Immature natural killer cell (primary cell): ENCODE measurements at places on chromosomes 12 and 14.

DNA sequence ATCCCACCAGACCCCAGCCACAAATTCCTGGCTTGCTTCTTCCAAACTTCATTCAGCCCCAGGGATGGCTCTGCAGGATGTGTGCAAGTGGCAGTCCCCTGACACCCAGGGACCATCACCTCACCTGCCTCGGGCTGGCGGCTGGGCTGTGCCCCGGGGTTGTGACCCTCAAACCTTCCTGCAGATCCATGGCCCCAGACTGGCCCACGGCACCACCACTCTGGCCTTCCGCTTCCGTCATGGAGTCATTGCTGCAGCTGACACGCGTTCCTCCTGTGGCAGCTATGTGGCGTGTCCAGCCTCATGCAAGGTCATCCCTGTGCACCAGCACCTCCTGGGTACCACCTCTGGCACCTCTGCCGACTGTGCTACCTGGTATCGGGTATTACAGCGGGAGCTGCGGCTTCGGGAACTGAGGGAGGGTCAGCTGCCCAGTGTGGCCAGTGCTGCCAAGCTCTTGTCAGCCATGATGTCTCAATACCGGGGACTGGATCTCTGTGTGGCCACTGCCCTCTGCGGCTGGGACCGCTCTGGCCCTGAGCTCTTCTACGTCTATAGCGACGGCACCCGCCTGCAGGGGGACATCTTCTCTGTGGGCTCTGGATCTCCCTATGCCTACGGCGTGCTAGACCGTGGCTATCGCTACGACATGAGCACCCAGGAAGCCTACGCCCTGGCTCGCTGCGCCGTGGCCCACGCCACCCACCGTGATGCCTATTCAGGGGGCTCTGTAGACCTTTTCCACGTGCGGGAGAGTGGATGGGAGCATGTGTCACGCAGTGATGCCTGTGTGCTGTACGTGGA, at the start of gene PSMB11:
TSS of gene PSMB11 (plus strand) at position 51 of the 804 bp plus-strand sequence. CDS start at position 65, 14 bp downstream.
- DNase-seq, result no peak

DNA sequence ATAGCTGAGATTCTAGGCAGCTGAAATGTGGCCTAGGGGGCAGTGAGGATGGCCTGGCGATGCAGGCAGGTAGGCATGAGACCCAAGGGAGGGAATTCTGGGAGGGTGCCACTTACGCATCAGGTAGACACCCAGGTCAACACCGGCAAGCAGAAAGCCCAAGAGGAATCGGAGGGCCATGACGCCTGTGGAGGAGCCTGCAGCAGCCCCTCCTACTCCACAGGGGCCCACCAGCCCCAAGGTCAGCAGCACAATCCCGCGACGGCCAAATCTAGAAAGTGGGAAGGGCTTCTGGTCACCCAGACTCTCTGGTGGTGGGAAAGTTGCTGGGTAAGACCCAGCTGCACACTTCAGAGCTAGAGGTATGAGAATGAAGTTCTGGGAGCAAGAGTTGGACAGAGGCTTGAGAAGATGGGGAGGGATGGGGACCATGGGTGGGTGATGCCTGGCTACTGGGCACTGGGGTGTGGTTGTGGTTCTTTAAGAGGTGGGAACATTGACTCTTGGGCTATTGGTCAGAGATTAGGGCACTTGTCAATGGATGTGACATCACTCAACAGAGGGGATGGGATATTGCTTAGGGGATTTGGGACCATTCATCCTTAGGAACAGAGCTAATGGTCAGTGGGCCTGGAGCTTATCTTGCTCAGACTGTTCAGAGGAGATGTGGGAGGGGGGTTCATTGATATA, 3.4 kb downstream of the SLC22A17 start:
- no peak for DNase-seq

DNA sequence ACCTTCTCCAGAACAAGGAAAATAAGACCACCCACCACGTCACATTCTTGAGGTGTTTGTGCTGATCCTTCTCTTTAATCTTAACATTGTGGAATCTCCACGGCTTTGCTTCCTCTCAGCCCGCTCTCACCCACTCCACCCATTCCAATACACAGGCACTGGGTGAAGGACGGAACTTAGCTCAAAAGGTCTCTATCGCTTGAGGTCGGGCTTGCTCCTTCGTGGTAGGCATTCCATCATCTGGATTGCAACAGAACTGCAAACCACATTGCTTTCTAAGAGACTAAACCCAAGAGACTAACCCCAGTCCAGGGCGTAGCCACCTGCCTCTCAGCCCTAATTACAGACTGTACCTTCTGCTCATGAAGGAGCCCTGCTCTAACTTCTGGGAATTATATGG, 24.0 kb upstream of the MDM2 start:
- no peak for DNase-seq

- no peak for DNase-seq
These were observed 43.6 kb downstream of the IRF2BPL start for GRCh38 chr14:76984787-76985375.

GRCh38 chr12:41142376-41142775, 45.7 kb upstream of the PDZRN4 start:
- DNase-seq, result no peak

DNA sequence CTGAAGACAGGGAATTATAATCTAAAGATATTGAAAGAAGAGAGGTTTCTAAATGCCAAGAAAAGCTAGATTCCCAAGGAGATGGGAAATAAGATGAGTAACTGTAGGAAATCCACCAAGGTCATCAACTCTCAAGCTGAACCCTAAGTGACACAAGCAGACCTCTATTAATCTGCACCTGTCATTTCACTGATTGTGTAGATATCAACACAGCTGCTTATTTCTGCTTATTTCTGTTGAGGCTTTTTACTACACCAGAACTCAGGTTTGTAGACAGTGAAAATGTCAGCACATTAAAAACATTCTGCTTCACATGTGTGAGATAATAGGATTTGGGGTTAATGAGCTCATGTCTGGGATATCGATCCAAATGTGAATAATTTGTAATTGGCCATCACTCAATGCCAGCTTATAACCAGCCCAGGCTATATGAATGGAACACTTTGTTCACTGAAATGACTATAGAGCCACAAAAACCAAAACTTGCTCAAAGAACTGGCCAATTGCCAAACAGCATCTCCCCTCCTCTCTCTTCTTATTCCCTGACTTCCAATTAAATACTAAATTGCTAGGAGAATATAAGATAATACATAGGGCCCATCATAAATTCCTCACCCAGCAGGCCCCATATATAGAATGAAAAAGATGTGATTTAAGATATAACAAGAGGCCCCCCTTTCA, 188.7 kb upstream of the ARID2 start:
- DNase-seq, result no peak

DNA sequence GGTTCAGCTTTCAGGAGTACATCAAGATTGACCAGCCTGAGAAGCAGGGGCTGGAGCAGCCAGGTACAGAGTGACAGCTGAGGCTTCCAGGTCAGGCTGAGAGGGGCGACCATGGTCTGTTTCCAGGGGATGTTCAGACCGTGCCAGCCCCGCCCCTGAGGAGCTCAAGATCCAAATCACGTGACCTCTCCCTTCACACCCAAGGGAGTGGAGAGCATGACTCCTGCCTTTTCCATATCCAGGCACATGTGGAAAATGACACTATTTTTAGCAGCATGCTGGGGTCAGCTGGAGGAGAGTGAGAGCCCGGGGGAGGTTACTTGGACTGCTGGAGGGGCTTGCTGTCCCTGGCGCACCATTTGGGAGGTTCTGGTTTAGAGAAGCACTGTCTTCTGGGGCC, 92.7 kb downstream of the B4GALNT3 start:
- no peak for DNase-seq

DNA sequence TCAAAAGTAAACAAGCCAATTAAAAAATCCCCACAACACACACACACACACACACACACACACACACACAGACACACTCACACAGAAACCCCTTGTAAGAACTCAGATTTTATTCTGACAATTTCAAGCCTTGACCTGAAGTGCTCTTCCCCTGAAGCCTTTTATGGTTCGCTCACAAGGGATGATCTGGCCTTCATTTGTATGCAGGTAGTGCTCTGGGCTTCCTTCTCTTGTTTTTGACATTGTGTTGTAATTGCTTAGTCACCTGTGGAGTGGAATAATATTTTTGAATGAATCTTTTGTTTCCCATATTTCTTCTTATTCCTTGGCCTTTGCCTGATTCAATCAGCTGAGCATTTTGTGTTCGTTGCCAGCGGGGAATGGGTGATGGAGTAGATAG, 83.3 kb upstream of the CSRP2 start:
- no peak for DNase-seq

GRCh38 chr14:75088153-75088552, 18.7 kb downstream of the ZC2HC1C start:
- DNase-seq, result no peak
